ENCODE measurements at places on chromosomes 4 and X.

DNA sequence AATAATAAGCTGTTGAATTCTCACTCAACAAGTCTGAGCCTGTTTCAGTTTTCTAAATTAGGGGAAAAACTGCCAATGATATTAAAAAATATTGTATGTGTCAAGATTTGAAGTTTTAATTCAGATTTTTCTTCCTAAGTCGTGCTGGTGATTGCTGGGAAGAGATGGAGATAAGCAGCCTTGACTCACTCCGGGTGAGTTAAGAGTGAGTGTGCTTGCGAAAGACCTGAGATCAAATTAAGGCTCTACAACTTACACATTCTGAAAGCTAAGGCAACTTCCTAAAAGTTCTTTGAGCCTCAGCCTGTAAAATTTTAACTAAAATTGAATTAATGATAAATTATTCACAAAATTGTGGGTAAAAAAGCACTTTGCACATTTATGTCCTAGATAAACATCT is 1441.2 kb downstream of the PCDH7 start:
- no peak for DNase-seq

DNA sequence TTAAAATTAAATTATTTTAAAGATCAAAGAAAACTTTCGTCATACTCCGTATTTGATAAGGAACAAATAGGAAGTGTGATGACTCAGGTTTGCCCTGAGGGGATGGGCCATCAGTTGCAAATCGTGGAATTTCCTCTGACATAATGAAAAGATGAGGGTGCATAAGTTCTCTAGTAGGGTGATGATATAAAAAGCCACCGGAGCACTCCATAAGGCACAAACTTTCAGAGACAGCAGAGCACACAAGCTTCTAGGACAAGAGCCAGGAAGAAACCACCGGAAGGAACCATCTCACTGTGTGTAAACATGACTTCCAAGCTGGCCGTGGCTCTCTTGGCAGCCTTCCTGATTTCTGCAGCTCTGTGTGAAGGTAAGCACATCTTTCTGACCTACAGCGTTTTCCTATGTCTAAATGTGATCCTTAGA is at the start of gene CXCL8:
TSS of gene CXCL8 (plus strand) at position 217 of the 426 bp plus-strand sequence. CDS start at position 307, 90 bp downstream.
- no peak for DNase-seq

DNA sequence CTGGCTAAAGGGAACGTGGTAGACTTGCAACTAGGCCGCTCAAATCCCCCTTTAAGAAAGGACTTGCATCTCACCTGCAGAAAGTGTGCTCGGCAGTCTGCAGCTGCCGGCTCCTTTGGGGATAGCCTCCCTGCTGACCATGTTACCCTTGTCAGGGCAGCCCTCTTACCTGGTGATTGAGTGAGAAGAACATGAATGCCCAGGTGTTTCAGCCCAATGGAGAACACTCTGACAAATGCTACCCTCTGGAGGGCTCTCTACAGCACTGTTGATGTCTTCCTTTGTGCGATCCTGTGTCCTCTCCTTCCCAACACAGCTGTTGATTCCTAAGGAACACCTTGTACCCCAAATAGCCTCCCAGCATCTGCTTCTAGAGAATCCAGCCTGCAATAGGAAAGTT is 178.7 kb upstream of the LDB2 start:
- no peak for DNase-seq

DNA sequence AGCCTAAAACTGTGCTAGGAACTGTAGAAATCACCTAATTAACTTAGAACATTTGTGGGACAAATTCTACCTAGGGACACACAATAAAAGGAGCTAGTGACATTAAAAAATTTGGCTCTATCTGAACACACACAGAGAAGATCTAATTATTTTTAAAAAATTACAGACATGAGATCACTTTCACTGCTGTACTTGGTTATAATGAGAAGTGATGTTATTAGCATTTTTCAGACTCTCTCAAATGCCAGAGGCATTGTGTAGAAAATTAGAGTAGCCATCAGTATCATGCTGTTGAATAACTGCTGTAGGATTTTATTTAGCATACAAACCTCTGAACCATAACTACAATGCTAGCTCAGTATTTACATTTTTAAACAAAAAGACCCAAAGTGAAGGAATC is 109.1 kb upstream of the ANK2 start:
- DNase-seq: no peak

DNA sequence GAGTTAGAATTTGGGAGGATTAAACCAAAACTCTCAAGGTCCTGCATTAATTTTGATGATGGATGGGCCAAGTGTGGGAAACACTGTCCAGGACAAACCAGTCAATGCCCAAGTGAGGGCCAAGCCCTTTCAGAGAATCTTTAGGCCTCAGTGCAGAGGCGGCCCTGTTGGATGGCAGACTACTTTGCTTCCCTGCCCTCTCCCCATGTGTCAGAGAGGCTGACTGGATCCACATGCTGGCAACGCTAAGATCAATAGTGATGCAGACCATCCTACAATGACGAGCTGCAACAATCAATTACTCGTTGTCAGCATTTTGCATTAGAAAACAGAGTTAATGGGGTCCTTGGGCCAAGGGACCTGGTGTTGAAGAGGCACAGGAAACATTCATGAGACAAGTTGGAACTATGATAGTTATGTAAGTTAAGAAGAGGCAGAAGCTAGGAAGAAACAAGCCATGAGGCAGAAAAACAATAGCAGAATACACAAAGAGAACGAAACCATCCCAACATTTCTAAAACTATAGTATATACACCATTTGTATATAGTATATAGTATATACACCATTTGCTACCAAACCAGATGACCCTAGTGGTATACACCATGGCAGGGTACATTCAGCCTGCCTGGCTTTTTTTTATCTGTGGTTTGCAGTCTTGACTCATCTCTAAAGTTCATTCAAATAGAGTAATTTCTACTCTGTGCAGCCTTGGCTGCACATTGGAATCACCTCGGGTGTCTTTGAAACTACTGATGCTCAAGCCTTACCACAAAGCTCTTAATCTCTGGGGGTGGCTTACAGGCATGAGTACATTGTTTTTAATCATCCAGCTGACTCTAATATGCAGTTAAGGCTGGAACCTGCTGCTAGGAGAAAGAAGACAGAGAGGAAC is 147.7 kb upstream of the GYPA start:
- no peak for DNase-seq

- DNase-seq: no peak
Observed at GRCh38 chr4:24956763-24957162, 43.9 kb upstream of the CCDC149 start.

GRCh38 chrX:1086444-1087409 is 125.7 kb downstream of the CRLF2 start:
- DNase-seq: no peak

DNA sequence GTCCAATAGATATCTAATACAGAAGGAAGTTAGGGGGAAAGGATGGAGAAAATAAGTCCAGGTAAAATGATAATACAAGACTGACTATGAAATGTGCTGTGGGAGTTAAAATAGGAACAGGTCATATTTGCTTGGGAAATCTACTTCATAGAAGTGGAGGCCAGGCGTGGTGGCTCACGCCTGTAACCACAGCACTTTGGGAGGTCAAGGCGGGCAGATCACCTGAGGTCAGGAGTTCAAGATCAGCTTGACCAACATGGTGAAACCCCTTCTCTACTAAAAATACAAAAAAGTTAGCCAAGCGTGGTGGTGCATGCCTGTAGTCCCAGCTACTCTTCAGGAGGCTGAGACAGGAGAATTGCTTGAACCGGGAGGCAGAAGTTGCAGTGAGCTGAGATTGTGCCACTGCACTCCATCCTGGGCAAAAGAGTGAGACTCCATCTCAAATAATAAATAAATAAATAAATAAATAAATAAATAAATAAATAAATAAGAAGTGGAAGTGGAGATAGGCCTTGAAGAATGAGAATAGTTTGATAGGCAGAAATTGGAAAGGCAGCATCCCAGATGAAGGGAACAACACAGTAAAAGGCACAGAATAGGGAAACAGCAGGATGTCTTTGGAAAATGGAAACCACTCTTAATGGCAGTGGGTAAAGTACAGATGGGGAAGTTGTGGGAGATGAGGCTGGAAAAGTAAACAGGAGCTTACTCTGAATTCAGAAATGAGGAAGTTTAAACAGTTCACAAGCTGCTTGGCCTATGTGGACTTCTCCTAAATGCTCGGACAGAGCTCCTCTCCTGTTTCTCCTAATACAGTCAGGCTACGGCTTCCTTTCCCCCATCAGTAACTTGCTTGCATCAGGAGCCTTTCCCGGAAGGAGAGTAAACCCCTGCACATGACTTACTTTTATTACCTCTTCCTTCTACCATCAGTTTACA is 15.1 kb upstream of the GK start:
- no peak for DNase-seq

DNA sequence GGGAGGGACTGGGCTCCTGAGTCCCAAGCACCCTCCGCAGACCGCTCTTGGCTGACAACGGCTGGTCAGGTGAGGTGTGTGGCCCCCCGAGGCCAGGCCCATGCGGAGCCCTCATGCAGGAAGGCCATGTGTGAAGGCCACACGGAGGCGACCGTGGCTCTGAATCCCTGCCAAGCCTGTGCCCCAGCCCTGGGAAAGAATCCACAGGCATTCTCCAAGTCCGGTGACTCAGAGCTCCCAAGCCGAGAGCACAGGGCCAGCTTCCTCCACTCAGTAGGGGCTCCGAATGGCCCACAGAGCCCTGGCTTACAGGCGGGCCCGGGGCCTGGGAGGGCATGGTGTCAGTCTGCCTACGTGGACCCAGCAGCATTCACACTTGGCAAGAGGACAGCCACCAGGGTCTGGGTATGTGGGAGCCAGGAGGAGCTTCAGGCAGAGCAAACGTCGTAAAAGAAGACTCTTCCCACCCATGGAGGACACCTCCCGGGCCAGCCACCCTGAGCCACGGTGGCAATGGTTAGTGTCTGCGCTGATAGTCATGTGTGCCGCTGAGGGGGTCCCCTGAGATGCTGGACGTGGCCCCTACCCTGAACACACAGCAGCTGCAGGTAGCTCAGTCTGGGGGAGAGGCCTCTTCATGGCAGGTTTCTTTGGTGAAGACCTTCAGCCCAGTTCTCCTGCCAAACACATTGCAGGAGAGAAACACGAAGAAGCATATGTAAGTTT is 105.7 kb downstream of the PSAPL1 start:
- no peak for DNase-seq

DNA sequence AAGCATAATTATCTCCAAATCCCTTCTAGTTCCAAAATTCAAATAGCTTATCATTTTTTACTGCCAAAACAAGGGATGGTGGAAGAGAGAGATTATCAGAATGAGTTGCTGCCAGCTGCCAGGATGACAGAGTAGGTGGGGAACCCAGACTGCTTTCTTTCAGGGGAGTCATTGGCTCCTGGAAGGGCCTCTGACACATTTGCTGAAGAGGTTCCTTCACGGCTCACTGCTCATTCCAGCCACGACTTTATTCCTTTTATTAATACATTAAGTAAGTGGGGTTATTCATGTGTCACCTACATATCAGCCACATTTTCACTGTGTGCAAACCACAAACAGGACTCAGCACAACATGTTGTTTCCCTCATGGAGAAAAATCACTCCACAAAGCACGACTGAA is 12.7 kb upstream of the SMIM43 start:
- peak; percentile 24 for DNase-seq

- no peak for DNase-seq
Observed at GRCh38 chr4:1806596-1807331, 13.7 kb downstream of the FGFR3 start.

DNA sequence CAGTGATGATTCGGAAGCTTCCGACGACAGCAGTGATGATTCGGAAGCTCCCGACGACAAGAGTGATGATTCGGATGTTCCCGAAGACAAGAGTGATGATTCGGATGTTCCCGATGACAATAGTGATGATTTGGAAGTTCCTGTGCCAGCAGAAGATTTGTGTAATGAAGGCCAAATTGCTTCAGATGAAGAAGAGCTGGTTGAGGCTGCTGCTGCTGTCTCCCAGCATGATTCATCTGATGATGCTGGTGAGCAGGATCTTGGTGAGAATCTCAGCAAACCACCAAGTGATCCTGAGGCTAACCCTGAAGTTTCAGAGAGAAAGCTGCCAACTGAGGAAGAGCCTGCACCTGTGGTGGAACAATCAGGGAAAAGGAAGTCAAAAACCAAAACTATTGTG is 14.2 kb downstream of the CXCR3 start:
- no peak for DNase-seq

- peak; percentile 94 for DNase-seq
Observed at GRCh38 chr4:30802622-30803323, 82.6 kb downstream of the PCDH7 start.

GRCh38 chr4:3521621-3522325 is 10.4 kb downstream of the LRPAP1 start:
- no peak for DNase-seq

GRCh38 chr4:38747629-38748028 is 35.2 kb downstream of the TLR10 start:
- DNase-seq: no peak

DNA sequence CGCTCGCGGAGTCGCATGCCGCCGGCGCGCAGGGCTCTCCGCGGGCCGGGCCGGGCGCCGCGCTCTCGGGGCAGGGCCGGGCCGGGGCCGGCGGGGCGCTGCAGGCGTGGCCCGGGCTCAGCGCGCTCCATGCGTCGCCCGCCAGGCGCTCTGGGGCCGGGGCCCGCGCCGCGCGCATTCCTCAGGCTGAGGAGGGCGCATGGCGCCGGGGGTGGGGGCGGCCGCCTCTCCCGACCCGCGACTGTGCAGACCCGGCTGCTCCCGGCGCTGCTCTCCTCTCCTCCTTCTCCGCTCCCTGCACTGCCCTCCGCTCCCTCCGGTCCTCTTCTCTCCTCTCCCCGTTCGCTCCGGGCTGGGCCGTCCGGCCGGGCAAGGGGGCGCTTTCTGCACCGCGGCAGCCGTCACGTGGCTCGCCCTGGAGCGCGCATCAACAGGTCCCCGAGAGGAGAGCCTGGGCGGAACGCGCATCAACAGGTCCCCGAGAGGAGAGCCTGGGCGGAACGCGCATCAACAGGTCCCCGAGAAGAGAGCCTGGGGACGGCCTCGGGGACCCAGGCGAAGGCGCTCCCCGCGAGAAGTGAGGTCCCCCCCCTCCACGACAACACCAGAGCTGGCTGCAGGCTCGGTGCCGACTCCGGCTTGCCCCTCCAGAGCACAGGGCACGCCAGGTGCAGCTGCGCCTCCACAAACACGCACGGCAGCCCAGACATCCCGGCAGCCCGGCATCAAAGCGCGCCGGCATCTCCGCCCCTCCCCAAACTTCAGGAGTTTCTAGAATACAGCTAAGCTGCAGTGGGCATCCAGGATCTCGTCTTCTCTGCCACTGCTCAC is 12.9 kb downstream of the PPP2R3B start:
- DNase-seq: no peak

GRCh38 chr4:34422472-34423175 is 1821.7 kb downstream of the ARAP2 start:
- peak; percentile 23 for DNase-seq

- no peak for DNase-seq
Observed at GRCh38 chrX:19698122-19698521, 182.8 kb upstream of the MAP3K15 start.
